ENCODE measurements at places on chromosomes 13 and 19.

GRCh38 chr13:30872685-30873461, 33.2 kb upstream of the MEDAG start:
- no peak for DNase-seq

- DNase-seq: no peak
Measured at GRCh38 chr13:58134012-58134411, 502.5 kb downstream of the PCDH17 start.

GRCh38 chr13:40329781-40330485, 336.5 kb downstream of the FOXO1 start:
- no peak for DNase-seq

DNA sequence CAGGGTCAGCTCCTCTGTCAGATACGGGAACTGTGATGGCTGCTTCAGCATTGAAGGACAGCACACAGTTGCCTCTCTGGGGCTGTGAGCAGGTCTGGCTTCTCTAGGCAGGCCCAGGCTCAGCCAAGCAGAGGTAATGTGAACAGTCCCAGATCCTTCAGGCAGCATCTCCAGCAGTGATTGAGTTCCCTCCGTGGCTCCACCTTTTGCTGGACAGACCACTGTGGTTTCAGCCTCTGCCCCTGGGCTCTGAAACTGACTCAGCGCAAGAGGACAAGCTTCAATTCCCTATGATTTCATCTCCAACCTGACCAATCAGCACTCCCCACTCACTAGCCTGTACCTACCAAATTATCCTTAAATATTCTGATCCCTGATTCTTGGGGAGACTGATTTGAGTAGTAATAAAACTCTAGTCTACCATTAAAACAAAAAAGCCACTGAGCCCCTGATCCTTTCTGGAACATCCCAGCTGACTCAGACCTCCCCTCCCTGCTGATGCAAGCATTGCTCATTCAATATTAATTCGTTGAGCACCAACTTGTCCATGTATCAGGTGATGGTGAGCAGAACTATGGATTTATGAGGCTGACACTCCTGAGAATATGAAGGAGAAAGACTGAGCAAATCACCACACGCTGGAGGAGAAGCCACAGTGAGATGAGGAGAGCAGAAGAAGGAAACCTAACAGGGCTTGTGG, 16.7 kb downstream of the GSX1 start:
- DNase-seq: no peak

GRCh38 chr13:97221046-97221445, 1.1 kb upstream of the MBNL2 start:
- DNase-seq: no peak

GRCh38 chr19:46824890-46825730, 25.5 kb downstream of the AP2S1 start:
- DNase-seq: no peak

- DNase-seq: no peak
Measured at GRCh38 chr13:96898646-96899254, 95.5 kb downstream of the OXGR1 start.

GRCh38 chr19:15144046-15144646, 36.9 kb downstream of the SYDE1 start:
- DNase-seq: no peak

Measured in stimulated activated CD8-positive, alpha-beta memory T cell treated with anti-CD3 and anti-CD28 coated beads, Interleukin-15, amount 100 ng/mL, for 4 hours (primary cell).